Glomerular endothelial cell (primary cell): ENCODE measurements at places on chromosomes 13 and 19.

- no peak for DNase-seq
Observed at GRCh38 chr13:109105899-109106298, 476.5 kb downstream of the MYO16 start.

GRCh38 chr13:64534302-64534701, 2695.8 kb downstream of the PCDH9 start:
- DNase-seq: no peak

DNA sequence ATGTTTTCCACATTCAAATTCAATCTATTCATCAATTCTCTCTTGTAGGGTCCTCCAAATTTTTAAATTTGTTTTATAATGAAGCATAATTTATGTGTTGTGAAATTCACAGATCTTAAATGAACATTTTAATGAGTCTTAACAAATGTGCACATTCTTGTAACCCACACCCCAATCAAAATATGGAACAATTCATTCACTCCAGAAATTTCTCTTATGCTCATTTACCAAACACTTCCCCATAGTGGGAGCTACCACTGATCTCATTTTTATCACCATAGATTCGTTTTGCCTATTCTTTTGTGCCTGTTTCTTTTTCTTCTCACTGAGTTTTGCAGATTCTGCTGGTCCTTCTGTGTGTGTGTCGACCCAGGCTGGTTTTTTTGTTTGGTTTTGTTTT, 664.1 kb downstream of the EFNB2 start:
- no peak for DNase-seq

DNA sequence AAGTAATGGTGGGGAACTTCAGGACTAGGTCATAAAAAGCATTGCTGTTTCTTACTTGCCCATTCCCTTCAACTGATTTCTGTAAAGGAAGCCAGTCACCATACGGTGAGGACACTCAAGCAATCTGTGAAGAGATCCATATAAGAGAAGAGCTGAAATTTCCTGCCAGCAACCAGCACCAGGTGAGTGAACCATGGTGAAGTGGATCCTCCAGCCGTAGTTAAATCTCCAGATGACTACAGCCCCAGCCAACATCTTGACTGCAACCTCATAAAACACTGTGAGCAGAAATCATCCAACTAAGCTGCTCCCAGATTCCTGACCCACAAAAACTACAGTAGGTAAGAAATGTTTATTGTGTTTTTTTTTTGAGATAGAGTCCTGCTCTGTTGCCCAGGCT, 3.8 kb upstream of the SLC6A16 start:
- no peak for DNase-seq

DNA sequence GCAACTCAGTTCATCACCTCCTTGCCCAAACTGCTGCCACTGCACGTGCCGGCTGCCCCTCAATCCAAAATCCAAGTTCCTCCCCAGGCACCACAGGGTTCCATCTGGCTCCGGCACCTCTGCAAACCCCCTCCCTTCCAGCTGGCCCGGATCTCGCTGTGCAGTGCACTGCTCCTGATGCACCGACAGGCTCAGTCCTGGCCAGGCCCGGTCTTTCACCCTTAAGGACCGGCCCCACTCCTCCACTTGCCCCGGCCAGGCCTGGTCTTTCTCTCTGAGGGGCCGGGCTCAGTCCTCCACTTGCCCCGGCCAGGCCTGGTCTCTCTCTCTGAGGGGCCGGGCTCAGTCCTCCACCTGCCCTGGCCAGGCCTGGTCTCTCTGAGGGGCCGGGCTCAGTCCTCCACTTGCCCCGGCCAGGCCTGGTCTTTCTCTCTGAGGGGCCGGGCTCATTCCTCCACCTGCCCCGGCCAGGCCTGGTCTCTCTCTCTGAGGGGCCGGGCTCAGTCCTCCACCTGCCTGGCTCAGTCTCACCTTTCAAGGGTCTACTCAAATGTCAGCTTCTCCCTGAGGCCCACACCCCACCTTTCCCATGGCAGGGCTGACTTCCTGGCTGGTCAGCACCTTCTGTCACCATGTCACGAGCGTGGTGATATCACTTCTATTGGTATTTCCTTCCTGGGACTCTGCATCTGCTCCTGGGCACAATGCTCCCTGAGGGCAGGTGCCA, 6.9 kb downstream of the ZNF787 start:
- no peak for DNase-seq

- DNase-seq: no peak
Observed at GRCh38 chr19:30070198-30070967, 128.3 kb downstream of the URI1 start.

GRCh38 chr19:50508843-50509190, 2.2 kb downstream of the JOSD2 start:
- DNase-seq: no peak

- no peak for DNase-seq
Observed at GRCh38 chr13:49954674-49955455, 18.7 kb upstream of the SPRYD7 start.

GRCh38 chr13:94464771-94465170, 14.7 kb downstream of the DCT start:
- no peak for DNase-seq

- DNase-seq: no peak
Observed at GRCh38 chr19:35738021-35738886, 4.0 kb downstream of the IGFLR1 start.

GRCh38 chr13:93151277-93151676, 75.3 kb upstream of the GPC6 start:
- DNase-seq: no peak

DNA sequence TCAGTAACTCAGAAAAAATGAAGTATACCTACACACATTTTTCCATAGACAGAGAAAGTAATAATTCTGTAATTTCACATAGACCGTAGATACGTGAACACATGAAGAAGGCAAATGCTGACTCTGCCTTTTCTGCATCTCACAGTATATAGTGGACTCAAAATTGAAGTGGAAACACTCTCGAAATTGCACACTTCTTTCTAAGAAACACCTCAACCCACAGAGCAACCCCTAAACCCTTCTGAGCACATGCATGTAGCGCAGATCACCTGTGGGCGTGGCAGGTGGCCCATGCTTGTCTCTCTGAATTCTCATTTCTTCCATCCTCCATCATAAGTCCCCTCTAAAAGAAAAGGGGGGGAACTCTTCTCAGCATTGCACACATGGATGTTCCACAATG, 34.7 kb downstream of the COL4A1 start:
- DNase-seq: no peak
